ENCODE measurements at places on chromosomes 7 and 10. TPM values are rescaled to one million over a fixed set of nuclear protein-coding genes. Genes with fewer than 3 reads are reported as not detected.

DNA sequence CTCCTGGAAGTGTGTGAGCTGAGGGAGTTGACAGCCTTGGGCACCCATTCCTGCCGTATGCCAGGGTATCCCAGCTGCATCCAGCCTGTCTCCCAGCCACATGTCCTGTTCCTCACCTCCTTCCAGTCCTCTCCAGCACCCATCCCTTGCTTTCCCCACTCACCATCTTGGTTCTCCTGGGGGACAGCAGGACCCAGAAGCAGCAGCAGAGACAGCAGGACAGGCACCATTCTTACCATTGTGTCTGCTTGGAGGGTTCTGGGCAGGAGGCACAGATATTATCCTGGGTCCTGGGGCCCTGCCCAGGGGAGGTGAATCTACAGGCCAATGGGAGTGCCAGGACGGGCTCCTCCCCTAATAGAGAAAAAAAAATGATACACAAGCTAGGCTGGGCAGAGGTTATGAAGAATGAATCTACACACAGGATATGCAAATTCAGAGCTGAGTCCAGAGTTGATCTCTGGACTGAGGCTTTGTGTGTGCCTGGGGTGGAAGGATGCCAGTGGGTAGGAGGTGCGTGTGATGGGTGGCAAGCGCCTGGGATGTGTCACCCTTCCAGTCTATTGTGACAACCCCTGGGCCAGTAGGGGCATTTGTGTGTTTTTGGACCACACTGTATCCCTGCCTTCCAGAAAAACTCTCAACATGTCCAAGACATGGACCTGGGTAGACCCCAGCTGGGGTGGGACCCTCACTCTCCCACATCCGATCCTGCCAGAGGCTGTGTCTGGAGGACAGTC lies at the start of gene AZGP1:
AZGP1 (minus strand) TSS at position 250 of the 740 bp plus-strand sequence; CDS start at position 239, 11 bp downstream.
- DNase-seq: no peak

Gene GRM3
- total RNA-seq: not detected

- DNase-seq: no peak
Observed at GRCh38 chr10:33454554-33454953, 120.1 kb upstream of the NRP1 start.

DNA sequence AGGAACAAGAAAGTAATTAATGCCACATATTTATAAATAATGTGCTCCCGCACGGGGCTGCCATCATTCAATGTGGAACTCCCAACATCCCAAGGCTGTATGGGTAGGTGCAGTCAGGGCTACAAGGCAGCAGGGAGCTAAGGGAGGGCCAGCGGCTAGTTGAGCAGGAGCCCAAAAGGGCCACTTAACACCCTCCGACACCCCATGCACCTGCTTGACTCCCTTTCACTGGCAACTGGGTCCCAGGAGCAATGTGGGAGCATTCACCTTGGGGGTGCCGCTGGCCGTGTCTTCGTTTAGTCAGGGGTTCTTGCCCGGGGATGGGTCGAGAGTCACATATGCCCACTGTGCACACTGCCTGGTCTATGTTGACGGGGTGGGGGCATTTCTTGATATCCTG lies 27.9 kb downstream of the SCART1 start:
- no peak for DNase-seq

Gene DCLRE1A
- 10.2 TPM for total RNA-seq

Gene NEUROD6
- not detected for total RNA-seq

DNA sequence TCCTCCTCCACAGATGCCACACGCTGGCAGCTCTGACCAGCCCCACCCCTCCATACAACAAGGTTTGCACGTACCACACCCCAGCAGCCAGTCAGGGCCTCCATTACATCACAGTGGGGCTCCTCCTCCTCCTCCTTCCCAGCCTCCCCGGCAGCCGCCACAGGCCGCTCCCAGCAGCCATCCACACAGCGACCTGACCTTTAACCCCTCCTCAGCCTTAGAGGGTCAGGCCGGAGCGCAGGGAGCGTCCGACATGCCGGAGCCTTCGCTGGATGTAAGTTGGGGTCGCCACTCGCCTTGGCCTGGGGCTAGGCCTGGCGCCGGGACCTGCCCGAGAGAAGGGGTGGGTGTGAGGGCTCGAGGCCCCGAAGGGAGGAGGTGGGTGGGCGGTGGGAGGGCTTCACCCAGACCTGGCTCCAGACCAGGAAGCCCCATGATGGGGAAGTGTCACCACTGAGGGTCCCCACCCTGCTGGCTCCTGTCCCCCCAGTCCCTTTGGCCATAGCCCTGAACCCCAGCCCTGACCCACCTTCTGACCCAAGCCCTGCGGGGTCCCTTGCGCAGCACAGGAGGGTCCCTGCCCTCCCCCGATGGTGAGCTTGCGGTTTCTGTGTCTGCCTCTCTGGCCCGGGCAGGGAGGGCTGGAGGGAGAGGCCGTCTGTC lies 36.2 kb upstream of the PPIF start:
- no peak for DNase-seq

GRCh38 chr10:42781893-42782445 lies 626 bp upstream of the BMS1 start:
- no peak for DNase-seq

GRCh38 chr7:23349484-23350157 lies 50.5 kb downstream of the MALSU1 start:
- DNase-seq: peak; percentile 78

Gene HTRA1
- 11.5 TPM for total RNA-seq

DNA sequence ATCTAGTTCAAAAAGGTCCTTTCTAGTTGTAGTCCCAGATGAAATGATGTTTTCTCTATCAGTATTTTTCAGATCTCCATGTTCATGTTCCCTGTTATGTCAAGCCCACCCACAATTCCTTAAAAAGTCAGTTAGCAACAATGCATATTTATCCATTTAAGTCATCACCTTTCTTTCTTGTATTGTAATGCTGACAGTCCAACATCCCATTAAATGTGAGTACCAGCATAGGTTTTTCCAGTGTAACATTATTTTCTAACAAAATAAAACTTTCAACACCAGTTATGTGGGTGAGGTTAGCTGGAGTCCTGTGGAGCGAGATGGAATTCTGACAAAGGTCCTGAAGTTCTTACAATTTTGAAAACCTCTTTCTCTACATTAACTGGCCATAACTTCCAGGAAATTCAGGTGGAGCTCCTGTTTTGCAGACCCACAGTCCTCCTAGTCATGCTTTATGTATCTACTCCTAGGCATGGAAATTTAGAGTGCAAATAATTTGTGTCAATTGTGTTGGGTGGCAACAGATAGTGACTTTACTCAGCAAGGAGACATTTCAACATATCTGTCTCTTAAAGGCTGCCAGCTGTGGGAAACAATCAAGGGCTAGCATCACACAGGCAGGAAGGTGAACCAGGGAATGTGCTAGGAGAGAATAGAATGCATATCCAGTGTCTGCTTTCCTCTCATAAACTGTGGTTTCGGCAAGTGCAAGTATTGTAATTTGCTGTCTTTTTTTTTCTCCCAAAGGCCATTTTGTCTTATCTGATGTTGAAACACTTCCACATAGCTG lies 162.6 kb downstream of the MTERF1 start:
- DNase-seq: no peak

GRCh38 chr10:120883071-120883470 lies 31.9 kb downstream of the WDR11 start:
- no peak for DNase-seq

Gene TSPAN15
- 56.6 TPM for total RNA-seq

GRCh38 chr7:124940306-124940705 lies 10.7 kb upstream of the POT1 start:
- no peak for DNase-seq

Gene RUFY2
- total RNA-seq: 19.8 TPM

Gene GPAM
- 14.9 TPM for total RNA-seq

DNA sequence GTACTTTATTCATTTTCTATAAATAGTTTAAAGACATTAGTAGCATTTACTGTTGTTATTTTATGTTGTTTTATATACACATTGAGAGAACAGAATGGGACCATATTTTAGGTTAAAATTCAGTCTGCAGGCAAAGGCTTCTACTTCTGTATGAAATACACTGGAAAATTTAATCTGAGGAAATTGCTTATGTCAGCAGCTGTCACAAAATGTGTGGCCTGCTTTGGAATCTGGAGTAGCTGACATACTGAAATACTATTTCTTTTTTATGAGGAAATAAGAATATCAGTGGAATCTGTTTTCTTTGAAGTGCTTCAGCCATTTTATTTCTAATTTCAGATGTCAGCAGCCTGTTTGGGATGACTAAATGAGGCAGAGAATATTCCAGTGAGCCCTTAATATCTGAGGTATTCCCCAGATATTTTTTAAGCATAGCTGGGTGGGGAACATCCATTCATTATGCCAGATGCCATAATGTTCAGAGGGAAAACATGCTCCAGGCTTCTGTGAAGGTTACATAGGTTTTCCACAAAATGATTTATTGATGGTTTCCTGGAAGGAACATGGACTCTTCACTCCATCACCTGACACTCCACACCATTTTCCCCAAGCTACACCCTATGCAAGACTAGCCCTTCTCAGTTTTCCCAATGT lies 267.1 kb downstream of the ARL4A start:
- DNase-seq: no peak

DNA sequence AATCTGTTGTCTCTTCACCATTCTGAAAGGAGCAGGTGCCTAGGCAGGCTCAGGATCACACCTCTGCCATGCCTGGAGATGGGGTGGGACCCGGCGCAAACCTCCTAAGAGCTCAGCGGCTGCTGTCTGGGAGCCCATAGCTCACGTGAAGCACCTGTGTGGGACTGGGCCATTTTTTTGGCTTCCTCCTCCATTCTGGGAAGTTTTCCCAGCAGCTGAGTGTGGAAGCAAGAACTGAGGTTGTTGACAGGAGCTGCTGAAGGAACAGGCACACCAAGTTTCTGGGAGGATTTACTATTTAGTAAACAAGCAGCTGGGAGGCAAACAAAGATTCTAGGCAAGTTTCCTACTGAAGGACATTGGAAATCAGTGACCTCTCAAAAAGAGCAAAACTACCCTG lies 77.3 kb downstream of the FAM13C start:
- no peak for DNase-seq

- DNase-seq: no peak
Observed at GRCh38 chr10:37563107-37563714, 294.2 kb downstream of the ZNF248 start.

Gene CHN2
- total RNA-seq: 3.5 TPM

- DNase-seq: no peak
Observed at GRCh38 chr10:108014902-108015177, 850.3 kb upstream of the SORCS1 start.

DNA sequence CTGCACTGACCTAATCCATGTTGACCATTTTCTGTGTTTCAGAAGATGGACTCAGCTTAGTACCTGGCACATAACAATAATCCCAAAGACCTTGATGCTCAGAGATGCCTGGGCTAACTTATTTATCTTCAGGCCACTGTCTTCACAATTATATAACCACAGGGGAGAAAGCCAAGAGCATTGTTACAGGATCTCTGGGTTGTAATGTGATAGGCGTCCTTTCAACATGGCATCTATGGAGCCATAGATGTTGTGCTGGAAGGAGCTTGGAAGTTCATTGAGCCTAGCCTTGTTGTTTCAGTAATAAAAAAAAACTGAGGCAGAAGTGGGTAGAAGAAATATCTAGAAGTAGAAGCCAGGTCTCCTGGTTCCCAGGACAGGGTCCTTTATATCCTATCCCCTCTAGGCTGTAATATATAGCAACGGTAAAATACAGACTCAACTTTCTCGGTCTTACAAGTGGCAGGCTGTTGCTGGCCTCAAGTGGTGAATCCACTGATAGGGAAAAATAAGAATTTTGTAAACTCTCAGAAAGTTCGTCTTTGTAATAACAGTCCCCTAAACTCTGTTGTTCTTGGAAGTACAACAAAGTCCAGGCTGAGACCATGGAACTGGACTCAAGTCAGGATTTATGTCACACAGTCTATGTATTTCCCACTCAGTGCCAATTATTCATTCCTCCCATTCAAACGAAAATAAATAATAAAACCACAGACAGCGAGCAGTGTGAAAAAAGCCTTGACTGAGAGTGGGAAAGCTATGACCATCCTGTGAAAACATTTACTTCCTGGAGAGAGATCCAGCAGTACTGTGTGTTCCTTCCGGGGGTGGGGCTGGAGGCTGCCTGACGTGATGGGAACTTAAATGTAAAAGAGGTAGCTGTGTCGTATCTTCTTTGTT lies 277.6 kb downstream of the REEP3 start:
- peak; percentile 85 for DNase-seq

DNA sequence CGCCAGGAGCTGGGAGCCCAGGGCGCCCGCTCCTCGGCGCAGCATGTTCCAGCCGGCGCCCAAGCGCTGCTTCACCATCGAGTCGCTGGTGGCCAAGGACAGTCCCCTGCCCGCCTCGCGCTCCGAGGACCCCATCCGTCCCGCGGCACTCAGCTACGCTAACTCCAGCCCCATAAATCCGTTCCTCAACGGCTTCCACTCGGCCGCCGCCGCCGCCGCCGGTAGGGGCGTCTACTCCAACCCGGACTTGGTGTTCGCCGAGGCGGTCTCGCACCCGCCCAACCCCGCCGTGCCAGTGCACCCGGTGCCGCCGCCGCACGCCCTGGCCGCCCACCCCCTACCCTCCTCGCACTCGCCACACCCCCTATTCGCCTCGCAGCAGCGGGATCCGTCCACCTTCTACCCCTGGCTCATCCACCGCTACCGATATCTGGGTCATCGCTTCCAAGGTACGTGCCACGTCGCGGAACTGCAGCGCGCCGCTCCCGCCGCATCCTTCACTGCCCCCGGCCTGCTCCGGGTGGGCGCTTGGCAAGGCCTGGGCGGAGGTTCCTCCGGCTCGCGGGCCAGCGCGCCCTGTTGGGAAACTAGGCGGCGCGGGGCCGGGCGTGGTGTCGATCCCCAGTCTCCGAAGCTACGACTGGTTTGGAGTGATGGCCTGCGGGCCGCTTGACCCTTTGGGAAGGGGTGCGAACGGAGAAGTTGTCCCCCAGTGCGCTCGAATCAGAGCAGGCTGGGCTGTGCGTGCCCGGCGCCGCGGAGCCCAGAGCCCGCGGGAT lies 868 bp downstream of the EMX2 start:
- no peak for DNase-seq

DNA sequence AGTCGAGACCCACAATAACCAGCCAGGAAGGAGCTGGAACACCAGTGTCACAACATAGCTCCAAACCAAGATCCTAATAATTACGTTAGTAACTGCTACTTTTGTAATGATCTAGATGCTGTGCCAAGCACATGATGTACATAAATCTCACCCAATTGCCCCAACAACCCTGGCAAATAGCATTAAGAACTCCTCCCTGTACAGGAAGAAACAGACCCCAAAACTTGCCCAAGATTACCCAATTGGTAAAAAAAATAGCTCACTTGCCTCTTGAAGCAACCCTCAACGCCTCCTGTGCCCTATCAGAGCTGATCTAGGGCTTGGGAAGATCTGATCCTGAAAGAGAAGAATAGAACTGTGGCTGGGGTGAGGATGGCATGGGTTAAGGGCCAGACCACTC lies 628.7 kb upstream of the AUTS2 start:
- DNase-seq: no peak

DNA sequence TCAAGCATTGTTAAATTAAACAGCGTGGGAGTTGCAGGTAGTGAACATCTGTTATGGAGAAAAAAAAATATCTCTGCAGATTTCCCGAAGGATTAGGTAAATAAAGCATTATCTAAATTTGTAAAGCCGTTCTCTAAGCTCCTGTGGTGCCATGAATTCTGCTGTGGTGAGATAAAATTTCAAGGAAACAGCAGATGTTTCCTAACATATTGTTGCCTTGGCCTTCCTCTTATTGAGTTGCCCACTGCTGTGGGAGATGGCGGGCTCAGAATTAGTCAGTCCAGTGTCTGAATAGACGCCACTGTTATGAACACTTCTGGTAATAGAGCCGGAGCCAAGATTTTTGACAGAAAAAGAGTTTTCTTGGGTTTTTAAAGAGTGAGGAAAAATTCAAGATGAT lies 82.6 kb upstream of the ELMO1 start:
- DNase-seq: no peak

- no peak for DNase-seq
Observed at GRCh38 chr10:118012952-118013525, 33.7 kb downstream of the RAB11FIP2 start.
